Stimulated activated CD8-positive, alpha-beta memory T cell treated with anti-CD3 and anti-CD28 coated beads, Interleukin-15, amount 100 ng/mL, for 48 hours (primary cell): ENCODE measurements at places on chromosomes 12 and 14.

- DNase-seq = no peak
Measured at GRCh38 chr12:81639196-81639595, 120.0 kb downstream of the PPFIA2 start.

DNA sequence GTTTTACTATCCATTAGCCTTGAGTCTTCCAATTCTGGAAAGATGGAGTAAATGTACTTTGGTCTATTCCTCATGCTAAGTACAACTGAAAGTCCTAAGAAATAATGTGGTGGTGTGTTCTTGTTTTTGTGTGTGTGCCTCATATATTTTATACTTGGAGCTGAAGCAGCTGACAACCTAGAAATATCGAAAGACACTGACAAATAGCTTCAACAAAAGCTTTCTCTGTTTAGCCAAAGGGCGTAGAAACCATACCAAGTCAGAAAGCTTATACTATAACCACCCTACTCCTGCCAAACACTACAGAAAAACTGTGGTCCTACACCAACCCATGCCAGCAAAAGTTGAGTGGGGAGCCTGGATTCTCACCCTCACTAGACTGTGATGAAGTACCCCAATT is 188.4 kb downstream of the GPHN start:
- DNase-seq = no peak

- no peak for DNase-seq
Measured at GRCh38 chr12:2959505-2960389, 550 bp downstream of the TEAD4 start.

GRCh38 chr12:51863933-51864832 is 15.7 kb upstream of the FIGNL2 start:
- no peak for DNase-seq

DNA sequence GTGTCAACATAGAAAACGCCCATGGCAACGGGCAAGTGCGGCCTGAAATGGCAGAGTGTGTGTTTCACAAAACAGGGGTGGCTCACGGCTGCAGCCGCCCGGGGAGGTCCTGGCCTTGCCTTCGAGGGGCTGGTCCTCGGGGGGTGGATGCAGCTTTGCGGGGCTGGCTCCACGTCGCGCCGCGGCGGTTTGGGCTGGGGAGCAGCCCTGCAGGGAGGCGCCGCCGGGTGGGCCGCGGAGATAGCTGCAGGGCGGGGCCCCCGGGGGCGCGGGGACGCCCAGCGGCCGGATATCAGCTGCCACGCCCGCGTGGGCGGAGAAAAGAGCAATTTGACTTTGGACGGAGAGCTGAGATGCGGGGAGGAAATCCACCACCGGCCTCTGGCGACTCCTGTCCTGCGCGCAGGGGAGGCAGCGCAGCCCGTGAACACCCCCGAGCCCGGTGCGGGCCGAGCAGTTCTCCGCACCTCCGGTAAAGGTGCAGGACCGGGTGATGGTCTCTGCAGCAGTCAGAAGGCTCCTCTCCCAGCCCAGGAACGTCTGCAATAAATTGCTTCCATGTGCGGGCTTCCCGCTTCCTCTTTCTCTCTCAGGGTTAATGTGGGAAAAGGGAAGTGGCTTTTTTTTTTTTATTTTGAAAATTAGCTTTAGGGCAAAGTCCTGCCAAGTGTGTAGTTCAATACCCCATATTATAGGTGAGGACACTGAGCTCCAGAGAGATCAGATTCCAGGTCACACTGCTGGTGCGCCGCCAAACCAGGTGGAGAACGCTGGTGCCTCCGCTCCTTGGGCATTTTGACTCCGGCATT is 110.5 kb downstream of the ARF6 start:
- peak; percentile 82 for DNase-seq

GRCh38 chr14:101916816-101917412 is 47.5 kb upstream of the DYNC1H1 start:
- no peak for DNase-seq

- no peak for DNase-seq
Measured at GRCh38 chr12:65881965-65882413, 57.7 kb downstream of the HMGA2 start.

DNA sequence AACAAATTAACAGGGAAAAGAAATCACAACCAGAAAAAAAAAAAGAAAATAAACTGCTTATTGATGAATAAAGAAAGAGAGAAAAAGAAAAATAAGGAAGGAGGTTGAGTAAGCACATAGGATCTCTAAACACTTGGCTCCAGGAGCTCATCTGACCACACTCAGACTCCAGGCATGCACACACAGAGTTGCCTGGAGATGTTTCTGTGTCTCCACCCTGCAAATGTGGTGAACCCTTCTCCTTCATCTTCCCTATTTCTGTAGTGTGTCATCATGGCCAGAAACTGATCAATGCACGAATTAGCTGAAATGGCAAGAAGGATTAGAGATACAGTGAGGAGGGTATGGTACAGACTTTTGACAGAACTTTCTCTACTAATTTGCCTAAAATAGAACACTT is 20.2 kb downstream of the OR4N2 start:
- DNase-seq = no peak

- no peak for DNase-seq
Measured at GRCh38 chr14:103316721-103317121, 17.3 kb upstream of the EIF5 start.

GRCh38 chr12:1630133-1630826 is 1.2 kb downstream of the WNT5B start:
- no peak for DNase-seq

DNA sequence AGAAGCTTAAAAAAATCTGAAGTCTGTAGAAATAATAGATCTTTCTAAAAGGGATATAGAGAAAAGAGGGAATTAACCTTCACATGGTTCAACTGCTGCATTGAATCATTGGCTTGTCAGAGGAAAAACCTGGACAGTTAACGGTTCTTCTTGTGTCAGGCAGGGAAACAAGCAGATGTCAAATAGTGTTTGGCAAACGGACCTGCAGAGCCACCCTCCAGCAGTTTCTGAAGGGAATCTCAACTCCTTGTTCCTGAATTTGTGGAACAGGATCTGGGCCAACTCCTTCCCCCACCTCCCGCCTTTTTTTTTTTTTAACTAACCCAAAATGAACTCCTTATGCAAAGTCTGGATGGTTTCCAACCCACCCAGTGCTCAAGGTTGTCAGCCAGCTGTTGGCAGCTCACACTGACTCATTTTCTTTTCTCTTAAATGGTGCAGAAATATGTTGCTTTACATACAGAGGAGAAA is 187.3 kb downstream of the CAND1 start:
- no peak for DNase-seq

DNA sequence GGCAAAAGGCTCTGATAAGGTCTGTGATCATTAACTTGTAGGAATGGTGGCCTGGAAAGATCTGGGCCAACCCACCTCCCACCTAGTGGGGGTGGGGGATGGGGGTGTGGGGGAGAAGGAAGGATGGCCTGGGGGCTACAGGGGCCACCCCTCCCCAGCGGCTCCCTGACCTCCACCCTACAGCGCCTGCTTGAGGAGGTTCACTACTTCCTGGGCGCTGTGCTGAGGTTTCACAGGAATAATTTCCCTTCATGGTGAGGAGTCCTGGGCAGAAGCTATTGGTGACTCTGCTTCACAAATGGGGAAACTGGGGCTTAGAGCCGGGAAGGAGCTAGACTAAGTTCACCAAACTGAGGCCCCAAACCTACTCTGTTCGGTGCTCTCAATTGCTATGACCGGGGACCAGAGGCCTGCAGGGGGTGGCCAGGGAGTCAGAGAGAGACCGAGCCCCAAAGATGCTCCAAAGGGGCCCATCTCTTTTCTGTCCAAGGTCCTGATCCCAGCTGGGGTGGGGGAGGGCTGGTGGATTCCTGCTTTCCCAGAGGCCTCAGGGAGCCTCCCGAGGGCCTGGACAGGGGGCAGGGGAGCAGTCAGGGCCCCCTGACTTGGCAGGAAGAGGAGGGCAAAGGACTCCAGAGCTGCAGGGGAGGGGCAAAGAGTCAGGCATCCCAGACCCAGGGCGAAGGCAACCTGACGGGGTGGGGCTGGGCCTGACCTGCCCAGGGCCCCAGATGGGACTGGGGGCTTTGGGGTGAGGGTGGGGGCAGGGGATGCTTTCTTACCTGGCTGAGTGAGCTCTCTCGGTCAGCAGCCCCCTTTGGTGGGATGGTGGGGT is 1.7 kb downstream of the HNF1A start:
- no peak for DNase-seq

DNA sequence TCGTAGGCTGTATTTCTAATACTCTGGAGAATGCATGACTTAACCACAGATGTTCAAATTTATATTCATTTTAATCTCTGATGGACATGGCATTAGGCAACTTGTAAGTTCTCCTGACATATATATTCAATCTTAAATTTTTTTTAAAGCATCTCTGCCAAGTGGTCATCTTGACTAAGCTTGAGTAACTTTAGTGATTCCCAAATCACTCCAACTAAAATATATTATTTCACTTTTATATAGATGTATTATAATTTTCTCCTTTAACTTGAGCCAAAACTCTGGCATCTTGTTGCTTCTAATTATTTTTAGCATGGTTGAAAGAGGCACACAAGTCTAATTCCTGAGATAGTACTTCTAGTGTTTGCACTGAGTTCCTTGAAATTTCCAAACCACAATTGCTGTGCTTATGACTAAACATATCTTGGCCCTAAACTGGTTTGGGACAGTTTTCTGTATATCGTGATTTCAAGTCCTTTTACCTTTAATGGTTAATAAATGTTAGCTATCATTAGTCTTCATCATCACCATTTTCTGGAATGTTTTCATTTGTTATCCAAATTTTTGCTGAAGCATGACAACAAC is 8.4 kb downstream of the LRFN5 start:
- DNase-seq = no peak

- DNase-seq = no peak
Measured at GRCh38 chr14:61474015-61474414, 152.6 kb downstream of the PRKCH start.

DNA sequence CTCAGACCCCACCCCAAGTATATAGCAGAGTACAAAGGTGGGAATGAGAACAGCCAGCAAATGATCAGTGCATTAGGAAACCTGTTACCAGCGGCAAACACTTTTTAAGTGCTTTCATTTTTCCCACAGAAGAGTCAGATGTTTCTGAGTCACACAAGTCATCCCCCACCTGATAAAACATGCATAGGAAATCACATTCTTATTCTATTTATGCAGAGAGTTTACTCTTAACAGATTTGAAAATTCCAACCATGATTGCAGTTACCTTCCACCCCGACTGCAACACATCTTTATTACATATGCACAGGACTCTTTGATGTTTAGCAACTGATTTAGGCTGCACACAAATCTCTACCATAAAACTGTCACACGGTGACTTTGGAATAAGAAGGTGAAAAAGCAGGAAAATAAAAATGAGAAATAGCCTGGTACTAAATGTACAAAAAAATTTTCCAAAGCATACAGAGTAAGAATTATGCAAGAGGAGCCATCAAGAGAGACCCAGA is 236.4 kb downstream of the PAWR start:
- DNase-seq = no peak

DNA sequence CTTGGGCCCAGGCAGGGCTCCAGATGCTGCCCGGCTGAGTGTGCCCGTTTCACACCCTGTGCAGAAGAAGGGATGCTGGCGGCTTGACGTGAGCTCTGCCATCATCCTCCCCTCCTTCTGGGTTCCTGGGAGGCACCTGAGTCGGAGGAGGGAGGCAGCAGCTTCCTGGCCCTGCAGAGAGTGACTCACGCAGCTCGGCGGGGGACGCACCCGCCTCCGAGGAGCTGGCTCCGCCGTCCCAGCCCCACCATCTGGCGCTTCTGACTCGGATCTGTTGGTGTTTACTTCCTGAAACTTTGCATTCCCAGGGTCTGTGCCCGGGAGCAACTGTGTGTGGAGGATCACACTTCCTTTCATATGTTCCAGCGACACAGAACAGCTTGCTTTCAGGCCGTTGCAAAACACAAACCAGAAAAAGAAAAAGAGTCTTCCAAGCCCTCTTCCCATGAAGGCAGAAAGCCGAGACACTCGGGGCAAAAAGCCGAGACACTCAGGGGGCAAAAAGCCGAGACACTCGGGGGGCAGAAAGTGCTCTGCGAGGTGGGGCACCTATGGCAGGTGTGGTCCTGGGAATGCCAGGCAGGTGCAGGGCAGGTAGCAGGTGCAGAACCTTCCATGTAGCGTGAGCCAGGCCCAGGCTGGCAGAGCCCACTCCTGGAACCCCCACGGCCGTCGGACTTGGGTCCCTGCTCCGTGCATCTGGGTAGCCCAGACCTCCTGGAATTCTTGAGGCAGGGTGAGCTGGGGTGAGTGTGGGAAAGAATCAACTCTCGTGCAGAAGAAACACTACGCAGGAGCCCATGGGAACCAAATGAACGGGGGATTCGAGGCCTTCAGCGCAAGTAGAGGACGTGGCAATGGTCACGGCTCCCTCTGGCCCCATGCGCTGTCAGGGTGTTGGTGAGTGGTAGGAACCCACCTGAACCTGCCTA is 27.6 kb upstream of the GALNT9 start:
- no peak for DNase-seq

GRCh38 chr14:23550131-23550811 is 1.3 kb downstream of the ZFHX2 start:
- DNase-seq = no peak

- no peak for DNase-seq
Measured at GRCh38 chr12:67928621-67929383, 60.4 kb upstream of the IFNG-AS1 start.

DNA sequence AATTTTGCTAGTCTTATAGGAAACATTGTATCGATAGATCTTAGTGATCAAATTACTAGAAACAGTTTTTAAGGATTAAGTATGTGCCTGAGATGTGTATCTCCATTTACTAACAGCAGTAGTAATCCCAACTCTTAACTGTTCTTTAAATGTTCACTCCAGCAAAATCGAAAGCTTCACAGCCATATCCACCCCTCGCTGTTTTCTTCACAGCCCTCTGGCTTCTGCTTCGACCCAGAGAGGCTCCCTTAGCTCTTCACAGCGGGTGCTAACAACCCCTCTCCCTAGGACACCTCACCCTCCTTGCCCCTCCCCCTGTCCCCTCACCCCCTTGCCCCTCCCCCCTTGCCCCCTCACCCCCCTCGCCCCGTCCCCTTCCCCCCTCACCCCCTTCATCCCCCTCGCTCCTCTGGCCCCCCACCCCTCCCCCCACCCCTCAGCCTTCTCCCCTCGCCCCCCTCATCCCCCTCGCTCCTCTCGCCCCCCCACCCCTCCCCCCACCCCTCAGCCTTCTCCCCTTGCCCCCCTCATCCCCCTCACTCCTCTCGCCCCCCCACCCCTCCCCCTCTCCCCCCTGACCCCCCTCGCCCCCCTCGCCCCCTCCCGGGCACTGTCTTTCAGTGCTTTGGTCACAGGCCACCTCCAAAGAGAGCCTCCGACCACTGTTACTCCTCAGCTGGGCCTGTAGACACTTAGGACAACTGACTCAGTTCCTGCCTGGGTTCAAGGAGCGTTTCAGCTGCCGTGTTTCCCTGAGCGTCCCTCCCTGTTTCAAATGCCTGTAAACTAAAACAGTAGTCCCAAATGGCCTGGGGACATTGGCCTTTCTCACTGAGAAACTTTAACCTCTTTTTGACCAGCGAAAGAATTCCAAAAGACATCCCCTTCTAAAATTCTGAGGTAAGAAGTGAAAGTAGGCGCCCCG is 46.0 kb upstream of the DYNC1H1 start:
- DNase-seq = no peak

DNA sequence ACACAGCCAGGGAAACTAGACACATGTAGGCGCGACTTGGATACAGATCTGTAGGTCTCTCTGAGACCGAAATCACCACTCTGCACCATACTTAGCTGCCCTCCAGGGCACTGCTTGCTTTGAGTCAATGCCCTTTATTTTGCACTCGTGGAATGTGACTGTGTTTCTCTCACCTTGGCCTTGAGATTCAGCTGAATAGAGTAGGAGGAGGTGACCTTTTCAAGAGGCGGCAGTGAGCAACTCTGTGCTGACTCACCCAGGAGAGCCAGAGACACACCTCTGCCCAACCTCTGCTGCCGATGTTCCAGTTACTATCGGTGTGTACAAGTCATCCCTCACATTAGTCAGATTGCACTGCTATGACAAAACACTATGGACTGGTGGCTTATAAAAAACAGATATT is 583.4 kb downstream of the VRK1 start:
- peak; percentile 78 for DNase-seq

GRCh38 chr12:112900298-112901145 is 6.2 kb upstream of the OAS1 start:
- DNase-seq = no peak
